IPS-NIHi11 (cell line): ENCODE measurements at places on chromosomes 16 and 17.

DNA sequence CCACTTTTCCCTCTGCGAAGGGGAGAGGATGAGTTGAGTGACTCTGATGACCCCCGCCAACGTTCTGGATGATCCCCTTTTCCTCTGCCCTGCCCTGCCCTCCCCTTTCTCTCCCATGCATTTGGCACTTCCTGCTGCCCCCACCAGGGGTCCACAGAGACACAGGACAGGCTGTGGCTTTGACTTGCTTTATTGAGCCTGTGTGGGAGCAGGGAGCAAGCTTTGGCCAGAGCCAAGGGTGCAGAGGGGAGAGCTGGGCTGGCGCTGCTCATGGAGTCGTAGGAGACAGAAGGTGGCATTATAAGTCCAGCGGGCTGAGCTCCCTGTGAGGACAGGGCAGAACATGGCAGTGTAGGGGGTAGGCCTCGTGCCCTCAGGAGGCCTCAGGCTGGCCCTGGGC lies 1.6 kb downstream of the PPY start:
- peak; percentile 59 for DNase-seq

GRCh38 chr16:67084345-67085028 lies 25.3 kb upstream of the PHAF1 start:
- no peak for DNase-seq

DNA sequence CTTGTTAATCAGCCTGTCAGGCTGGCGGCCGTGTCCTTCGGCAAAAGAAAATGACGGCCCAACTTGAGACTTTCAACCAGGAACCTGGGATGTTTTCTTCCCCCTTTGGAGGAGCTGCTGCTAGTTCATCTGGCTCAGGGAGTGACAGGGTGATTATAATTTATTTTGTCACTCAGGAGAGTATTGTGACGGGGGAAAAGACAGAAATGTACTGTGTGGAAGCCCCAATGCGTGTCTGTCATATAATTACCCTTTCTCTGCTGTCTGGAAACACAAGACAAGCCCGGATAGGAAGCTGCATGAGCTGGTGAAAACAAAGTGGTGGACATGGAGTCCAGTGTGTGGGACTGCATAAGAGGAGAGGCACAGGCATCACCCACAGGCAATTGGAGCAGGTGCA lies 326.2 kb upstream of the HSBP1 start:
- no peak for DNase-seq

DNA sequence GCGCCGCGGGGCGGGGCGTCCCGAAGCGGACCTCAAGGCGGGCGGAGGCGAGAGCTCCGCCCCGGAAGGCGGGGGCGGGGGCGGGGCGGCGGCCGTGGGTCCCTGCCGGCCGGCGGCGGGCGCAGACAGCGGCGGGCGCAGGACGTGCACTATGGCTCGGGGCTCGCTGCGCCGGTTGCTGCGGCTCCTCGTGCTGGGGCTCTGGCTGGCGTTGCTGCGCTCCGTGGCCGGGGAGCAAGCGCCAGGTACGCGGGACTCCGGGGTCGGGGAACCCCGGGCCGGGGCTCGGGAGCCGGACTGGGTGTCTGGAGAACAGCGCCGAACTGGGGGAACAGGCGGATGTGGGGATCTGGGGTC lies at the start of gene TNFRSF12A:
Gene TNFRSF12A (plus strand): TSS at position 122 of the 357 bp plus-strand sequence. CDS start 30 bp downstream, at position 152.
- peak; percentile 72 for DNase-seq

DNA sequence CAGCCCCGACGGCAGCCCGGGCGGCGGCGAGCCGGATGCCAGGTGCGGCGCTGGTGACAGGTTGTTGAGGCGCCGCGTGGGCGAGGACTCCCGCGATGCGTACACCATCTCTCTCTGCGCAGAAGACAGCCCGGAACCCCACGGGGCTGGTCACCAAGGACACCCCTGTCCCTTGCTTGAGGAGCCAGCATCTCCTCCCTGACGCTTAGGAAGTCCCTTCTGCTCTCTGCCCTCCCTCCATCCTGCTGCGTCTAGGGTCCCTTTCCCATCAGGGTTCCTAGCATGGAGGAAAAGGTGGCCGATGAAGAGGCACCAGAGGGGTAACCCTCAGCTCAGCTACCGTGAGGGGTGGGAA lies 43.6 kb downstream of the SRCIN1 start:
- DNase-seq, result no peak

DNA sequence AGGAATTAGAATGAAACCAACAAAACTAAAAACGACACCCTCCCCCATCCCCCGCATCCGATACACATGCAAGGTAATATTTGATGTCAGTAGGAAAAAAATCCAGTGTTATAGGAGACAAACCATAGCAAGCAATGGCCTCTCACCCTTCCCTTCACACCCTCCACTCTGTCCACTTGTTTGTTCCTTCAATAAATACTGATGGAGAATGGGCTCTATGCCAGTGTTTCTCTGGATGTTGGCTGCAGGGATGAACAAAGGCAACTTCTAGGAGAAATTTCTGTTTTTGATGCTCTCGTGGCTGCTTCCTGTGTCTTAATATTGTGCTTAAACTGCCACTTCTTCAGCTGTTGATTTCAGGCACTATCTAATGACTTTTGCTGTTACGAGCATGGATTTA lies 98.8 kb downstream of the WWOX start:
- no peak for DNase-seq

GRCh38 chr16:23650674-23651416 lies 9.6 kb downstream of the DCTN5 start:
- no peak for DNase-seq
